ENCODE measurements at places on chromosomes 7 and 10. TPM values are rescaled to one million over a fixed set of nuclear protein-coding genes. Genes with fewer than 3 reads are reported as not detected.

DNA sequence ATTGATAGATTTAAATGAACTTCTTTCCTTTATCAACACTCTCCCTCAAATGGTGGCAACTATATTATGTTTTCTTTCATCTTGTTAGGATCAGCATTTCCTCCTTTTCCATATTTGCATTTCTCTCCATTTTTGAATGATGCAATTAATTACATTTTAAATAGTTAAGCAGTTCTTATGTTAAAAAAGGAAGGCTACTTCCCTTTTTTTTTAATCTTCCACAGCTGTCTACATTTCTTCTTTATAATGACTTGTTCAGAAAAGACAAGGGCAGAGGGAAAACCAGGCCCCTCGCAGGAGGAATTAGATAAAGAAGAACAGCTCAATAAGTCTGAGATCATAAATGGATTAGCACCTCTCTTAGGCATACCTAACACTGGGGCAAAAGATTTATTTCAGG is 208.9 kb downstream of the ARL4A start:
- H3K27me3 ChIP-seq: no peaks in the 10 kb centered on the region
- no peak overlapping the region for H3K4me3 ChIP-seq
- no peaks in the 10 kb centered on the region for H3K36me3 ChIP-seq
- no peak for DNase-seq
- H3K4me1 ChIP-seq: no peaks in the 10 kb centered on the region

DNA sequence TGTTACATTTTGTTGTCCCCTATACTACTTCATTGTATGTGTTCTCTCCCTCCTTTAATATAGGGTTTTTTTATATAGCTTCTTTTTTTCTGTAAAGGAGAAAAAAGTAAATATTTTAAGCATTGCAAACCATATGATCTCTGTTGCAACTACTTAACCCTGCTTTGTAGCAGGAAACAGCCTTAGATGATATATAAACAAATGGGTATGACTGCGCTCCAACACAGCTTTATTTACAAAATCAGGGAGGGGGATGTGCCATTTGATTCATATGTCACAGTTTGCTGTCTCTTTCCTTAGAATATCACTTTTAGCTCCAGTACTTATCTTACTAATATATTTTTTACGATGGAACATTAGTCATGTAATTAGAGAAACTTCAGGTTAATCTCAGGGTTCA is 155.2 kb upstream of the GNAI1 start:
- H3K27me3 ChIP-seq: no peaks in the 10 kb centered on the region
- no peak overlapping the region for H3K27ac ChIP-seq
- H3K36me3 ChIP-seq: no peaks in the 10 kb centered on the region

DNA sequence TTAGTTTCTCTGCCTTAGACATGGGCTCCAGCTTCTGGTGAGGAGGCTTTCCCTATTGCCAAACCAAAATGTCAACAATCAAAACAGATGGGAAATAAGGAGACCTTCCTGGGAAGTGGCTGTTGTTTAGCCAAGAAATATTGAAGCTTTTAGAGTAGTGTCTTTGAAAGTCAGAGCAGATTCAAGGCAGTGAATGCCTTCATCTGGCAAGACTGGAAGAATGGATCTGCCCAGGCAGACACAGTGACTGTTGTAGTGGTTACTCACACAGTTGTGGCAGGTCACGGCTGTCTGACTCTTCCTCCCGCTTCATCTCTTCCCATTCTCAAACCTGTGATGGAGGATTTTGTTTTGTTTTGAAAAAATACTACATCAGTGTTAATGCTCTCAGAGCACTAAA is 154.1 kb upstream of the ADO start:
- no peaks in the 10 kb centered on the region for H3K27me3 ChIP-seq
- H3K4me1 ChIP-seq: no peaks in the 10 kb centered on the region
- no peak overlapping the region for H3K27ac ChIP-seq
- H3K36me3 ChIP-seq: no peaks in the 10 kb centered on the region
- no peak overlapping the region for H3K4me3 ChIP-seq

- no peak for DNase-seq
- H3K36me3 ChIP-seq: no peaks in the 10 kb centered on the region
- H3K4me3 ChIP-seq: no peak overlapping the region
Measured at GRCh38 chr7:99788554-99788953, 4.6 kb upstream of the CYP3A4 start.

DNA sequence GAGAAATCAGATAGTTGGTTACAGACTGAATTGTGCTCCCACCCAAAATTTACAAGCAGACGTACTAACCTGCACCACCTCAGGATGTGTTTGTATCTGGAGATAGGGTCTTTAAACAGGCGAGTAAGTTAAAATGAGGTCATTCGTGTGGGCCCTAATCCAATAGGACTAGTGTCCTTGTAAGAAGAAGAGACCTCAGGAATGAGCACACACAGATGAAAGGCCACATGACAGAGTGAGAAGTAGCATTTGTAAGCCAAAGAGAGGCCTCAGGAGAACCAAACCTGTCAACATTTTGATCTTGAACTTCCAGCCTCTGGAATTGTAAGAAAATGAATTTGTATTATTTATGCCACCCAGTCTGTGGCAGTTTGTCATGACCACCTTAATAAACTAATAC is 149.5 kb upstream of the VWC2 start:
- no peak overlapping the region for H3K27ac ChIP-seq
- no peak overlapping the region for H3K4me3 ChIP-seq
- no peaks in the 10 kb centered on the region for H3K36me3 ChIP-seq
- H3K27me3 ChIP-seq: no peaks in the 10 kb centered on the region
- no peak for DNase-seq

DNA sequence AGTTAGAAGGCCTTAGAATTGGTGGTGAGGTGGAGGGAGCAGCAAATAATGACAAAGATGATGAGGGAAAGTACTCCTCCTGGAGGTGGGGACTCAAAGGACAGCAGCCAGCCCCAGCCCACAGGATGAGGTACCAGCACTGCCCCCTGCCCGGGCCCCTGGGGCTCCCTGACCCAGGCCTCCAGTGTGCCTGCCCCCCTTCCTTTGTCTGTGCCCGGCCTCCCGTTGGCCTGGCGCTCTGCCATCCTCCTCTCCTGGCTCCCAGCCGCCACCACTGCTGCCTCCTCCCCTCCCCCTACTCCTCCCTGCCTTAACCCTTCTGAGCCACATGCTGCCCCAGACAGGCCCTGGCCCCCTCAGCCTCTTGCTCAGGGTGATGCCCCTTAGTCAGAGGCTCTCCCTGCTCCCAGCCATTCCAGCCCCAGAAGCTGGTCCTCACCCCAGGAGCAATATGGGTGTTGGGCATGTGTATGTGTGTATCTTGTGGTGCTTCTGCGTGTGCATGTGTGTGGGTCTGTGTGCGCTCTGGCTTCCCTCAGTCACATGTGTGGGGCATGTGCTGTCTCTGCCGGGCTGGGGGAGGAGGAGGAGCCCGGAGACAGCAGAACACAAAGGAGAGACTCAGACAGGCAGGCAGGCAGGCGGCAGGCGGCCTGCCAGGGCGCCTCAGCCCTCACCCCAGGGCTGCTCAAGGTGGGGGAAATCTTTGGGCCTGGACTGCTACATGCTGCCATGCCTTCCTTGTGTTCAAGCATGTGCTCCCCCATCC is 2.6 kb downstream of the LDB1 start:
- peak overlapping the region; percentile 99 for H3K27ac ChIP-seq
- no peaks in the 10 kb centered on the region for H3K27me3 ChIP-seq
- H3K4me1 ChIP-seq: peaks cover 82% of the 10 kb centered on the region
- no peaks in the 10 kb centered on the region for H3K36me3 ChIP-seq

DNA sequence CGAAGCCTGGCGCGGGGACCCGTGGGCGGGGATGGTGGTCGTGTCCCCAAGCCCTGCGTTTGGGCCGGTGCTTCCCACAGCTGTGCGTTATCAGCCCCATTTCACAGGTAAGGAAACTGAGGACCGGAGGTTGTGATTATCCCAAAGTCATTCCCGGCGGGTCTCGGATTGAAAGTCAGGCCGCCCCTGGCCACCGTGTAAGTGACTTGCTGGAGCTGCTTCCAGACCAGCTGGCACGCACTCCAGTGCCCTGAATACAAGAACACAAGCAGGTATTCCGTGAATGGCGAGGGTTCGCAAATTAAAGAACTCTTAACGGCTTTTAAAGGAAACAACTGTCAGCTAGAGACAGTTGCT is 675 bp upstream of the ATE1 start:
- peaks cover 22% of the 10 kb centered on the region for H3K4me1 ChIP-seq
- no peaks in the 10 kb centered on the region for H3K27me3 ChIP-seq
- peak overlapping the region; percentile 94 for H3K4me3 ChIP-seq
- no peaks in the 10 kb centered on the region for H3K36me3 ChIP-seq

DNA sequence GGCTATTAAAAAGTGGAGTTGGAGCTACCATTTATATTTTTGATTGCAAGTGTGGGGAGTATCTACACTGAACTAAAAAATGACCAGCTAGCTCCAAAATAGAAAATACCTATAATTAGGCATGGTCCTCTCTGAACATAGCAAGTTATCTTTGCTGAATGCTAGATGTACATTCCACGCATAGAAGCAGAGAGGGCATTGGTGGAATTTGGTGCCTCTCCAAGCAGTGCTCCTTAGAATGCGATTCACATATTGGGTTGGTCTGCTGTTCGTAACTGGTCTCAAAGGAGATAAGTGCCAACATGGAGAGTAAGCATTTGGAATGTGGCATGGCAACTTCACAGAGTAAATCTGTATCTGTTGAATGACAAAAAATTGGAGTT is 196.2 kb downstream of the PTN start:
- H3K27ac ChIP-seq: no peak overlapping the region
- no peak for DNase-seq
- H3K27me3 ChIP-seq: no peaks in the 10 kb centered on the region
- H3K36me3 ChIP-seq: no peaks in the 10 kb centered on the region
- H3K4me3 ChIP-seq: no peak overlapping the region

DNA sequence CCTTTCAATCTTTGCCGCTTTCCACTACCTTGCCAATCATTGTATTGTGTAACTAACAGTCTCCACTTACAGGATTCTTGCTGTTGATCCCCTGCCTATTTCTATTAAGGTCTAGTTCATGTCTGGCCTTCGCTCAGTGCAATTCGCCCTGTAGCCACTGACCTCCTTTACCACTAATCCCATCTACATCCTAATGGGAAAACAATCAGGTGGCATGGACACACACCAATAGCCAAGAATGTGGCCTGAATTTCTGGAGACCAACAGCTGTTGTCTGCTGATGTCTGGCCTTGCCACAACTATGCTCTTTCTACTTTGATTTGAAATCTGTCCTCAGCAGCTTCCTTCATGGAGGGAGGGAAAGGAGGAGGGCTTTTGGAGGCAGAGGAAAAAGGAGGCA is 546.2 kb downstream of the SORCS3 start:
- no peaks in the 10 kb centered on the region for H3K27me3 ChIP-seq
- no peak overlapping the region for H3K4me3 ChIP-seq
- H3K27ac ChIP-seq: no peak overlapping the region
- H3K36me3 ChIP-seq: no peaks in the 10 kb centered on the region
- no peaks in the 10 kb centered on the region for H3K4me1 ChIP-seq

C10orf143 gene
- total RNA-seq: 0.29 TPM

- no peaks in the 10 kb centered on the region for H3K4me1 ChIP-seq
- no peak for DNase-seq
- no peak overlapping the region for H3K4me3 ChIP-seq
- no peaks in the 10 kb centered on the region for H3K27me3 ChIP-seq
- H3K27ac ChIP-seq: no peak overlapping the region
- H3K36me3 ChIP-seq: no peaks in the 10 kb centered on the region
Measured at GRCh38 chr7:53437336-53437735, 401.9 kb downstream of the POM121L12 start.

DNA sequence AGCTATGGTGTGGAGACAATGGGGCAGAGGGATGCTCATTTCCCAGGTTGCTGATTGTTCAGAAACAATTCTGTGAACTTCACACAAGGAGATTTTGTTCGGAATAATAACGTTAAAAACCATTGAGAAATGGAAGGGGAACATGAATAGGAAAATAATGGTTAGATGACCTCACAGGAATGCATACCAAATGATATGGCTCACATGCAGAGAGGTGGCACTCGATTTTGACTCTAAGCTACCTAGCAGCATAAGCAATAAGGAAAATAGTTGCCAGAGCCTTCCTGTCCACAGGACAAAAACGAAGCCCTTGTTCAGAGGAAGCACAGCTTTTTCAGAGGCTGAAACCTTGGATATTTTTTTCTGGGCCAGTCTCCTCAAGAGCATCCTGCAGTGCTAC is 293.1 kb downstream of the ZEB1 start:
- DNase-seq: no peak
- H3K27ac ChIP-seq: no peak overlapping the region
- H3K36me3 ChIP-seq: no peaks in the 10 kb centered on the region
- H3K27me3 ChIP-seq: no peaks in the 10 kb centered on the region
- no peaks in the 10 kb centered on the region for H3K4me1 ChIP-seq

ANKRD7 gene
- total RNA-seq: 4.2 TPM

ZNF488 gene
- total RNA-seq: 0.55 TPM

ETV1 gene
- 17.6 TPM for total RNA-seq

HECW1 gene
- 1.4 TPM for total RNA-seq

DNA sequence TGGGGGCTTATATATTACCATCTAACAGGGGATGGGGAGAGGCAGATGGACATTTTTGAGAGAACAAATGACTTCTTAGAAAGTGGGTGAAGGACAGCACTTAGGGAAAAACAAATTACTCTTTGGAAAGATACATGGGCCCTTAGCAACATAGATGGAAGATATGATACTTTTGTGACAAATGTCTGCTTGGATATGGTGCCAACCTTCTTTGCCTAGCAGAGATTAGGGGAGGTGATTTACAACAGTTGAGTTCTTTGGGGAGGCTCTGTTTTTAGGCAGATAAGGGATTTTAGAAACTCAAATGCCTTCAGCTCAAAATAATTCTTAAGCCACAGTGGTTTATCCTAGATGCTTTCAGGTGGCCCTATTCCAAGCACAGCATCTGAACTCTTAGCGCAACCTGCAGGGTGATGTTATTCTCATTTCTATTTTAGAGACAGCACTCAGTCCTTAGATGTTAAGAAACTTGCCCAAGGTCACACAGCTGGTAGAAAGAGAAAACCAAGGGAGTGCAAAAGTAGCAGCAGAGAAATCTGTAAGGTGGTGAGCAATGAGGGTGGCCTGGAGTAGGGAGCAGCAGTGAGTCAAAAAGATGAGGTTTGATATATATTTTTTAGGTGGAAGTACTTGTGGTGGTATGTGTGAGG is 75.1 kb upstream of the KMT2E start:
- H3K27me3 ChIP-seq: no peaks in the 10 kb centered on the region
- H3K4me3 ChIP-seq: no peak overlapping the region
- no peak for DNase-seq
- H3K27ac ChIP-seq: no peak overlapping the region
- H3K4me1 ChIP-seq: peaks cover 3% of the 10 kb centered on the region
- H3K36me3 ChIP-seq: no peaks in the 10 kb centered on the region

- H3K27me3 ChIP-seq: peaks cover 38% of the 10 kb centered on the region
- no peaks in the 10 kb centered on the region for H3K36me3 ChIP-seq
- H3K4me3 ChIP-seq: peak overlapping the region; percentile 76
- peaks cover 5% of the 10 kb centered on the region for H3K4me1 ChIP-seq
- DNase-seq: no peak
- H3K27ac ChIP-seq: peak overlapping the region; percentile 92
Measured at GRCh38 chr7:123533929-123534382, 439 bp downstream of the IQUB start.

All from stomach (tissue), 19 donors.